ENCODE measurements at places on chromosomes 16 and 17.

DNA sequence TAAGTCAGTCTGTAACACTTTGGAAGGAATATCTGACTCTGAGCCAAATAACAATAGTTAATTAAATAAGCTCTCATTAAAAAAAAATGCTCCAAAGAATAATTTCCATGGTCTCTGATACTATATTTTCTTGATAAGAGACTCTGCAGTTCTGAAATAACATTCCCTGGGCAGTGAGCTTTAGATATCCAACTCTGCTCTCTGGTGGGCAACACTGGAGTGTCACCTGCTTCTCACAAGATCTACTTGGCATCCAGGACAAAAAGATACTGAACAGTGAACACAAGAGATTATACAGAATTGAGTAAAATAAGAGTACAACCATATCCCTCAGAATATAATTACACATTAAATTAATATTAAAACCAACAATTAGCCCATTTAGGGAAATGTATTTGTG, 13.7 kb downstream of the BLMH start:
- no peak for DNase-seq

DNA sequence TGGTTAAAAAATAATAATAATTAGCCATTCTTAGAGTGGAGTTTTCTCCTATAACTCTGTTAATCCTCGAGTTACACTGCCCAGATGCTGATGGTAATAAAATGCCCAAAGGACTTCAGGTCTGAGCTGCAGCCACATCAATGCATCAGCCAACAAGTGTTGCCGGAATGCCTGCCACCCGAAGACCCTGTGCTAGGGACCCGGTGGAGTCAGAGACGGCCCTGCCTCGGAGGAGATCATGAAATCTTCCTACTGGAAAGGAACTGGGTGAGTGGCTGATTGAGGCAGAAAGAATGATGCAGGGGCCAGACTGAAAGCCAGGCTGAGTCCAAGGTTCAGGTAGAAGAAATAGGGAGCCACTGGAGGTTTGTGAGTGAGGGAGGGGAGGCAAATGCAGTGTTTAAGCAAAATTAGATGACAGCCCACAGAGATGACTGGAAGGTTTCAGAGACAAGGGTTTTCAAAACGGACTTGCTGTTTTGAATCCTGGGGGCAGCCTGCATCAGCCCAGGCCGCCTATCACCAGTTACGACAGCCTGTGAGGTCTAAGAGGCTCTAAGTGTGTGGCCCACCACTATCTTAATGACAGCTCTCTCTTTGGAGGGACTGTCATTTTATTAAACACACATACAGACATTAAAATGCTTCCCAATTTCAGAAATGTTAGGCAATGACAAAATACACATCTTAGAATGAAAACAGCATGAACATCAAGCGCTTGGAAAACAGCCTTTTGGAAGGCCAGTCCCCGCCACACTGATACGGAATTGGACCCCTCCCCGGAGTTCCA, 100.0 kb downstream of the ZNF423 start:
- no peak for DNase-seq

GRCh38 chr16:12588510-12588909, 215.2 kb downstream of the CPPED1 start:
- DNase-seq: no peak

DNA sequence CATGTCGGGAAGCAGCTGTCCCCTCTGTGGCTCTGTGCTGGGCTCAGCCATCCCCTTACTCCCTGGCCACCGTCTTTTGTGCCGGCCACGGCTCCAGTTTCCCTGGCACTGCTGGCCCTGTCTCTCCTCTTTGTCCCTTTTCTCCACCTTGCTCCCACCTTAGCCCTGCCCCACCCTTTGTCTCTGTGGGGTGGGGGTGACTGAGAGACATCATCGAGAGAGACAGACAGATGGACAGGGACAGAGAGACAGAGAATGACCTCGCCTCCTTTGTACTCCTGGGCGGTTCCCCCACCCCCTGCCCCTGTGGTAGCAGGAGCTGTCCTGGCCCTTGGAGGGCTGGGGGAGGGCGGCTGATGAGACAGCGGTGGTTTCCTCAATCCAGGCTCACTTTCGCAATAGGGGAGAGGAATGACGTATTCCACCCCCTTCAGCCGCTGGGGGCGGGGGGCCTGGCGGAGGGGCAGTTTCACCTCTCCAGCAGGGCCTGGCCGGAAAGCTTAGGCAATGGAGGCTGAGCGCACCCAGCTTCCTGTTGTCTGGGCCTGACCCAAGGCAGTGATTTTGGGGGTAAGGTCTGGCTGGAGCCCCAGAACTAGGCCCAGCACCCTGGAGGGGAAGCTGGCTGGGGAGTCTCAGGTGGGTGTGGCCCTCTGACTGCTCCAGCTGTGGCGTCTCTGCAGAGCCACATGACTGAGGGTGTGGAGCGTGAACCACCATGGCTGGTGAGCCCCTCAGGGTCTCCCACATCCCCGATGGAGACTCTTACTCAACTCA, 7.3 kb downstream of the FMNL1 start:
- peak; percentile 56 for DNase-seq

- no peak for DNase-seq
Measured at GRCh38 chr17:62679866-62680377, 52.5 kb downstream of the MRC2 start.

DNA sequence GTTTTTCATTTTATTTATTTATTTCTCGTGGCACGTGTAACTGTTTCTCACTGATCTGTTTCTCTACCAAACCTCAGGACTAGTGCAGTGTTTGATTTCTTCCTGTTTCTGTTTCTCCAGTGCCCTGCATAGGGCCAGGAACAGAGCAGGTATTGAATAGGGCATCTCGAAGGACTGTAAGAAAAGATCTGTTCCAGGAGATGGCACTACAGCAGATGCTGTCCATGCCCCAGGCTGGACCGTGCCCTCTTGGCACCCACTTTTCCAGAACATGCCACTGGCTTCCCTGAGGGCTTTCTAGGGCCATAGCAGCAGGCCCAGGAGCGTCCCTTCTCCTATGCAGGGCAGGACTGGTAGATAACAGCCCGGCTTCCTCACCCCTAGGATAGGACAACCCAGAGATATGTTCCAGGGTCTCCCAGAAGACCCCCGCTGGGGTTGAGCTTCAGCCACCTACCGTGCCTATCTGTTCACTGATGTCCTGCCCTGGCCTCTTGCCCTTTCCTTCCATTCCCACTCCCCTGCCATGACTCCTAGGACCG, 4.4 kb downstream of the SNX20 start:
- DNase-seq: no peak

DNA sequence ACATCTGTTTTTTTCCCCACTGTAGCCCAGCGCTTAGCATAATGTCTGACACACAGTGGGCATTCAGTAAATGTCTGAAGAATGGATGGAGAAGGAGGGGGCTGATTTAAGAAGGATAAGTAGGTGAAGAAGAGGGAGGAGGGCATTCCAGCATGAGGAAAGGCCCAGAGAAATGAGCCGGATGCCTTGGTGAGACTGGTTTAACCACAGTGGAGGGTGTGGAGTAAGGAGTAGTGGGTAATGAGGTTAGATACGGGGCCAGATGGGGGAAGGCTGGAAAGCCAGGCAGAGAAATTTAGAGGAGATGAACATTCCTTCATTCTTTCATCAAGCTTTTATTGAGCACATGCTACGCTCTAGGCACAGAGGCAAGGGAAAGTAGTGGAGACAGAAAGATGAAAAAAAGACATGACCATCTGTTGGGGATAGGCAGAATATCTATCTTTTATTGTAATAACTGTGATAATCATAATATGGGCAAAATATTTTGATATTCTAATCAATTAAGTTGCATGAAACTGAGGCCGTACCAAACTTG, 43.7 kb upstream of the NFAT5 start:
- DNase-seq: no peak

DNA sequence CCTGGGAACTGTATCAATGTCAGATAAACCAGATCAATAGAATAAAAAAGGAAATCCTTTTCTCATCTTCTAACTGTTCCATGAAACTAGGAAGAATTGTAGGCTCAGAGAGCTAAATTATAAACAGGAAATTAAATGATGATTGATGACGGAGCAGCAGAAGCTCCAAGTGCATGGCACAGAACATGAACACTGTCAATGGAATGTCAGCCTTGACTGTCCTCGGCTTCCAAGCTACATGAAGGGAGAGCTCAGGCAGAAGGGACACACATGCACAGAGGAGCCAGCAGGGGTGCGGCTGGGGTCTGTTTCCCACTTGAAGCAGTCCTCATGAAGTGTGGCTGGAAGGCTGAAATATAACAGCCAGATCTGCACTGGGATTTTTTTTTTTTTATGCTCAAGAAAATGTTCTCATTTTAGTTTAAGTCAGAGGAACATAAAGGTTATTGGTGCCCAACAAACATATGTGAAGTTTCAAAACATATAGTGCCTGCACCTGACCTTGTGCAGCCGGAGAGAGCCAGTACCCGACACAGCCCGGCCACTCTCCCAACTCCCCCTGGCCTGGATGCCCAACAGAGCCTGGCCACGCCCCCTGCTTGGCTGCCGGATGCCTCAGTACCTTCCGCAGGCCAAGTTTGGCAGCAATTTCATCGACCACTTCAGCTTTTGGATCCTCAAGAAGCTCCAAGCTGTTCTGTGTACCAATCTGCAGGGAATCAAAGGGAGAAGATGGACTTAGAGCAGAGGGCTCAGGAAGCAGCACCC, 37.0 kb downstream of the NPLOC4 start:
- DNase-seq: no peak

GRCh38 chr16:51150888-51151320, at the start of gene SALL1:
TSS of gene SALL1 (minus strand) at chr16:51151270. CDS start at chr16:51151241, 29 bp downstream.
- DNase-seq: peak; percentile 65

DNA sequence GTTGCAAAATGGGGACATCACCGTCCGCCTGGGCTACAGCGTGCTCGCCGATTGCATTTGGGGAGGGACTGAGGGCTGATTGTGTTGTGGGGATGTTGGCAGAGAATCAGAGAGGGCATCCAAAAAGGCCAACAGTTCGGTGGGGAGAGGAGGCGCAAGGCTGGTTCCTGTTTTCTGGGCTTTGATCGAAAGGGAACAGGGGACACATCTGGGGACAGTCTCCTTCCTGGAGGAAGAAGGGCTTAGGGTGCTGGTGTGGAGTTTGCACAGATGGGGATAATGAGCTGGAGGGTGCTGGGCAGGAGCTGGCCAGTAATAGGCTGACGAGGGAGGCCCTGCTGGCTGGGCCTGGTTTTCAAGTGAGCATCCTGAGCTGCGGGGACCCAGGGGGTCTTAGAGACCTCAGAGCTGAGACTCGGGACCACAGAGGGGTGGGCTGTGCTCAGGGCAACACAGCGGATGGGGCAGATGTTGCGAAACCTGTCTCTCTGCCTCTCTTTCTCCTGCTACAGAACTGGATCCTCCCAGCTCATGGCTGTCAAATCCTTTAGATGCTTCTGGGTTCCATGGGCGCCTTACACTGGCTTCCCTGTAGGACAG, 288.7 kb downstream of the SEC14L1 start:
- DNase-seq: no peak

GRCh38 chr17:57424777-57425188, 168.5 kb downstream of the MSI2 start:
- DNase-seq: no peak

GRCh38 chr16:77549876-77550275, 115.0 kb upstream of the ADAMTS18 start:
- DNase-seq: no peak

GRCh38 chr17:12068946-12069345, 48.3 kb downstream of the MAP2K4 start:
- DNase-seq: no peak

GRCh38 chr17:50596191-50597037, 35.9 kb downstream of the CACNA1G start:
- no peak for DNase-seq

DNA sequence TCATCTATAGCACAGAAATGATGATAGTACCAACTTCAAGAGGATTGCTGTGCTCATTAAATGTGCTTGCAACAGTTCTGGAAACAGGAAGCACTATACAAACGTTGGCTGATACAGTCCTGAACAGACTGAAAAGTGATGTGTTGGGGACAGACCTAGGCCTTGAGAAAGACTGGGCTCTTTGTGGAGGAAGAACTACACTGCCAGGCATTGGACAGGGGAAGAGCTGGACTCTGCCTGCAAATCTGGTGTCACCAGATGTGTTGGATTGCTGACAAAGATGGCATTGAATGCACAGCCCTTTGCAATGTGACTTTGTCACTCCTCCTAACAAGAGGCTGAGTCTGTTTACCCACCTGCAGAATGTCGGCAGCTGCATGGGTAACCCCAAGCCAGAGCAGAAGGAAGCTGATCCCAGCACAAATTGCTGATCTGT, 12.4 kb upstream of the ST6GALNAC2 start:
- peak; percentile 33 for DNase-seq

GRCh38 chr17:21376081-21376758, at the start of gene KCNJ12:
TSS of gene KCNJ12 (plus strand) at chr17:21376357. CDS start at chr17:21415343, 38,986 bp downstream.
- DNase-seq: no peak

GRCh38 chr17:19744492-19744891, 3.6 kb downstream of the ALDH3A1 start:
- no peak for DNase-seq

- no peak for DNase-seq
Measured at GRCh38 chr17:75110234-75110937, 617 bp downstream of the ARMC7 start.

DNA sequence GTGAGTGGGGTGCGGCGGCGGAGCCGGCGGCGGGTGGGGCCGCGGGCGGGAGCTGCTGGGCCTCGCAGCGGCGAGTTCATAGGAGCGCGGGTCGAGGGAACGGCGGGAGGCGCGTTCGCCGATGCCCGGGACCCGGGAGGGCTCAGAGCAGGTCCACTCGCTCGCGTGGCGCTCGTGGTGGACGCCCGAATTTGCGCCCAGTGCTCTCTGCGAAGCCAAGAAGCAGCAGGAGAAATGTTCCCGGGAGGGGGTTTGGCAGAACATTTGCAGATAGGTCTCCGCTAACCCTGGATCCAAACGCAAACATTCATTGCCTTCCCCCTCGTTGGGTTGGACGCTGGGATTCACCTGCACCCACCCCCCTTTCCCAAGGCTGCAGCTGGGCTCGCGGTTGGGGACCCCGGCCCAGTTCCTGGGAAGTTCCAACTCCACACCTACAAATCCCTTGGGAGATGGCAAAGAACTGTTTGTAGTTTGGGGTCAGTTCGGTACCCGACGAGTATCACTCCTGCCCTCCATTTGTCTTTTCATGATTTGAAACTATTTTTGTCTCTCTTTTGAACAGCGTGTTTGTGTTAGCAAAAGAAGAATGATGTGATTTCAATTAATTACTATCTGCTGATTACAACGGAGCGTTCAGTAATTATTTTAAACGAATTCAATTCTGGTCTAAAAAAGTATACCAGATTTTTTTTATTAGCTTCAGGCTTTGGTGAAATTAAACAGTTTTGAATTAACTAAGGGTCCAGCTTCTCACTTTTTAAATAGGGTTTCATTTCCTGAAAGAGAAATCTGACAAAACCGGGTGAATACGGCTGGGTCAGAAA, 2.3 kb downstream of the NTN1 start:
- no peak for DNase-seq

Measured in anterior cingulate cortex (tissue), 58 donors.